ENCODE measurements at places on chromosomes 3 and 15. TPM values are rescaled to one million over a fixed set of nuclear protein-coding genes. Genes with fewer than 3 reads are reported as not detected.

DNA sequence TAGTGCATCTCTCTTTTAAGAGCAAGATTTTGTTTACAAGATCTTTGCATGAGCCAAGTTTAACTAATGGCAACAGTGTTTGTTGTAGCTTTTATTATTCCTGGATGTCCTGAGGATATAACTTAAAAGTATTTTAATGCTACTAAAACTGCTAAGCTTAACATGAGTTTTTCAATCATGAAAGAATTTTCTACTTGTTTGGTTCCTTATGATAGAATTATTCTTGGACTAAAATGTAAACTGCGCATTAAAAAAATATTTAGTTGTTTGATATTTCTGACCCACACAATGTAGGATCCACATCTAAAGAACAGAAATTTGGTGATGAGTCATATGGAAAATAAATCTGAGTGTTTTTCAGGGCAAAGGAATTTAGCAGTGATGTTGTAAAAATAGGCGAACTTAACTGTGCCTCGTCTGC lies 70.8 kb downstream of the RAP2B start:
- DNase-seq, result no peak

The METTL6 gene
- total RNA-seq, result 28.1 TPM

The VIPR1 gene
- 0.54 TPM for total RNA-seq

The ABHD6 gene
- 3.9 TPM for total RNA-seq

DNA sequence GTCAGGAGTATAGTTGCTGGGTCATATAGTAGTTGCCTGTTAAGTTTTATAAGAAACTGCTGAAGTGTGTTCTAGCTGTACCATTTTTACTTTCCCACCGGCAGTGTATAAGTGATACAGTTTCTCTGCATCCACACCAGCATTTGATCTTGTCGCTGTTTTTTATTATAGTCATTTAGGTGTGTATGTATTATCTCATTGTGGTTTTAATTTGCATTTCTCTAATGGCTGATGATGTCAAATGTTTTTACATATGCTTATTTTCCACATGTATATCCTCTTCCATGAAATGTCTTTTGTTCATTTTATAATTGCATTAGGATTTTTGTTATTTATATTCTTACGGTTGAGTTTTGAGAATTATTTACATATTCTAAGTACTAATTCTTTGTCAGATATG lies 254.3 kb downstream of the CLSTN2 start:
- no peak for DNase-seq

The HYKK gene
- 1.2 TPM for total RNA-seq

DNA sequence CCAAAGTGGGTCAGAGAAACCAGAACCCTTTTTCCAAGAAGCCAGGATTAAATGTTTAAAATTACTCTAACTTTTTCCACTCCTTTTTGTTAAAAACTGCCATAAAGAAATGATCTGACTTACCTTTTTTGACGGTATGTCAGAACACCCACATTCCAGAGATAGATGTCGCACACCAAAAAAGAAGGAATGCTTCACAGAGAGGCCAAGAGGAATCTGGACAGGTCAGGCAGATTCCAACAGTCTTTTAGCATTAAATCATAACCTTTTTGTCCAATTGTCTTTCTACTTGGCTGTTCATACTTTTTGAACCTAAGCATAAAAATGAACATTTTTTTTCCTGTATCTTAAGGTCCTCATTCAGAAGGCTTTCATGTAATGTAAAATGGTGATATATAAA lies 846.9 kb downstream of the NSUN3 start:
- no peak for DNase-seq

- DNase-seq, result peak; percentile 56
Measured at GRCh38 chr15:66287461-66288057, 5.8 kb upstream of the DIS3L start.

The RFTN1 gene
- 4.5 TPM for total RNA-seq

- no peak for DNase-seq
Measured at GRCh38 chr3:171169866-171170265, 143.3 kb upstream of the SLC2A2 start.

DNA sequence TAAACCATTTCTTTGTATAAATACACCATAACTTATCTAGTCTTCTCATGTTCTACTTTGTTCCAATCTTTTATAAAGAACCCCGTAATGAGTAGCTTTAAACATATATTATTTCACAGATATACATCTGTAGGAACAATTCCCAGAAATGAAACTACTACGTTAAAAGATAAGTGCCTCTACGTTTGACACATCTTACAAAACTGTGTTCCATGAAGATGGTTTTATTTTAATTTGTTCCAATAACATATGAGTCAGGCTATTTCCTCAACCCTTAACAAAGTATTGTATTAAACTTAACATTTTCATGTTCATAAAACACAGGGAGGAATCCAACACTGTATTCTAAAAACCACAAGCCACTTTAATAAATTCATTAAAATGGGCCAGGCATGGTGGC lies 52.9 kb downstream of the TRPM7 start:
- DNase-seq, result no peak

The CCR1 gene
- not detected for total RNA-seq

DNA sequence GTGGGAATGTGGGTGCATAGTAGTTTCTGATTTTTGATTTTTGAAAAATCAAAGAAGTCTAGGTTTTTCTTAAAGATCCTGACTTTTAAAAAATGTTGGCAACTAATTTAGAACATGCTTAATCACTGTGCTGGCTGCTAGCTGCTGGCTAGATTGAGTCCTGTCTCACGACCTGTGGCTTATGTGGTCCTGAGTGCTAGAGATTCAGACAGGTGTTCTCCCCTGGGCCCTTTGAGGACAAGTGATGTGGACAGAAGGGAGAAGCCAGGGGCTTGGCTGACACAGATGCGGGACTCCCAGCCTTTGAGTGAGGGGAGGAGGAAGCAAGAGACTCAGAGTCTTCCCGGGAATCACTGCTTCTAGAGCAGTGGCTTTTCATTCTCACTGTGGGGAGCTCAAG lies 47.5 kb downstream of the CORO2B start:
- no peak for DNase-seq

The ARIH2 gene
- total RNA-seq, result 152 TPM

DNA sequence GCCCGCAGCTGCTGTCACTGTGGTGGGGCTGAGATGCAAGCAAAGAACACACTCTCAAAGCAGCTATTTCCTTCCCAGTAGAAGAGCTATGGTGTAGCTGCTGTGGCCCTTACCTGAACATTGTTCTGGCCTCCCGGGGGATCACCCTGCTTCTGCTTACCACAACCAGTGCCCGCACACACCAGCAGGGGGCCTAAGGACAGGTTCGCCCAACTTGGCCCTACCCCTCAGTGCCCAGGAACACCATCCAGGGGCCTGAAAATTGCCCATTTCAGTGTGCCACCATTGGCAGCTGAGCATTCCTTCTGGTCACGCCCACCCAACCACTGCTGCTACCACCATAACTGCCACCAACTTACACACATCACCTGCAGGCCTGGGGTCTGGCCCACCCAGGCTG lies 113.0 kb downstream of the TP63 start:
- DNase-seq, result no peak

- DNase-seq, result no peak
Measured at GRCh38 chr15:50328116-50328515, 26.9 kb downstream of the GABPB1 start.

- DNase-seq, result no peak
Measured at GRCh38 chr15:45140557-45141250, 10.9 kb downstream of the DUOX1 start.

GRCh38 chr3:9172851-9173321 lies 76.6 kb downstream of the SRGAP3 start:
- DNase-seq, result peak; percentile 59

The SELENOK gene
- total RNA-seq, result 66.4 TPM

GRCh38 chr3:147799601-147800000 lies 390.4 kb downstream of the ZIC1 start:
- DNase-seq, result no peak

The GP5 gene
- 0.15 TPM for total RNA-seq

DNA sequence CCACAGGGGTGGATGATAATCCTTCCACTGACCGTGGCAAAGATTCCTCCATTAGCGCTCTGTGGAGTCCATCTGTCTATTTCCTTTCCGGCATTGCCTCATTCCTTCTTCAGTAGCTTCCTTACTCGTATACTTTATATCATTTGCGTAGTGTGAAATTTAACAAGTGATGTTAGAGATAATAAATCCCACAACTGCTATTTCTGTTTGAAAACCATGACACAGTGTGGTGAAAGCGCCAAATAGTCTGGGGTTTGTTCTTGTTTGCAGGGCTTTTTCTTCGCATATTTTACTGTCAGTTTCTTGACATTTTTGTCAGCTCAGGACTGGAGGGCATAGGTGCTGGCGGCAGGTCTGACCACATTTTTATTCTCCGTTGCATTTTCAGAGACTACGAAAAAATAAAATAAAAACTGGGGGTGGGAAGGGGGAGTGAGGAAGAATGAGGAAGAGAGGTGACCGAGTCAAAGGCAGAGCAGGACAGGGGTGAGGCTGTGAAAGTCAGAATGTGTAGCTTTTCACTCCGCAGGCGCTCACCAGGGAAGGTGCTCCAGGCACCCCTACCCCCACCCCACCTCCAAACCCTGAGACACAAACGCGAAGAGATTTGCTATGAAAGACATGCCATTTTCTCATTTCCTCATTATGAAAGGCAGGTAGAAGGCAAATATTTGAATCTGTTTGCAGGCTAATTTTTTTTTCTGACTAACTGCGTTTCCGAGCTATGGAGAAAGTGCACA lies 965.0 kb downstream of the MCTP2 start:
- DNase-seq, result peak; percentile 17

DNA sequence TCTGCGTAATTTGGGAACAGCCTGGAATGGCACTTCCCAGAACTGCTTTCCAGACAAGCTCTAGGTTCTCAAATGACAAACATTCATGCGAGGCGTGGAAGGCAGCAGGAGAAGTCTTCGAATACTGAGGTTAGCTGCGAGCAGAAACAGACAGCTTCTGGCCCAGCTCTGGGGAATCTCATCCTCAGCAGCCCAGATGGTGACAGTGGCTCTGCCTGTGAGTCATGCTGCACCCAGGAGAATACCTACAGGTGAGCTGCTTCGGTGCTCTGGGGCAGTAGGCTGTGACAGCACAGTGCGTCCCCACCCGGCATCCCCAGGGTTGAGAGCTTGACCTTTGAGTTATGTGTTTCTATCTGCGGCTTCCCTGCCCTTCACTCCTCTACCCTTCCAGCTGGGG lies 258.6 kb downstream of the KLF13 start:
- no peak for DNase-seq

GRCh38 chr15:43220991-43221403 lies at the start of gene EPB42:
TSS of gene EPB42 (minus strand) at chr15:43221018. CDS start at chr15:43220825, 193 bp downstream.
- no peak for DNase-seq

The NOP10 gene
- 168 TPM for total RNA-seq

- DNase-seq, result no peak
Measured at GRCh38 chr3:37949866-37950265, 40.7 kb upstream of the VILL start.

DNA sequence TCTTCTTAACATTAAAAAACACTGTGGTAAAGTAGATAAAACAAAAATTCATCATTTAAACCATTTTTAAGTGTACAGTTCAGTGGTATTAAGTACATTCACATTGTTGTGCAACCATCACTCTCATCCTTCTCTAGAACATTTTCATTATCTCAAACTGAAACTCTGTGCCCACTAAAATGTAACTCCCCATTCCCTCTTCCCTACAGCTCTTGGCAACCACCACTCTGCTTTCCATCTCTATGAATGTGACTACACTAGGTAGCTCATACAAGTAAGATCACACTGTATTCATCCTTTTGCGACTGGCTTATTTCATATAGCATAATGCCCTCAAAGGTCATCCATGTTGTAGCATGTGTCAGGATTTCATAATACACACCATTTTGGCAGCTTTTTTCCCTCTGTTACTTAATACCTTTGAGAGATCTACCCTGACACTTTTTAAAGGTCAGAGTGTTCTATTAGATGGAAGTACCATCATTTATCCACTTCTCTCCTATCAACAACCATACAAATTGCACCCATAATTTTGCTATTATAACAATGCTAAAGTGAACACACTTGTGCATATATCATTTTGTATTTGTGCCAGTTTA lies 42.9 kb upstream of the FRMD4B start:
- DNase-seq, result no peak

The CD200 gene
- total RNA-seq, result 0.44 TPM

The C2CD4A gene
- total RNA-seq, result not detected

The UBL7 gene
- 56.4 TPM for total RNA-seq

GRCh38 chr15:42315521-42315920 lies 42.3 kb upstream of the TMEM87A start:
- no peak for DNase-seq

- no peak for DNase-seq
Measured at GRCh38 chr3:143309705-143310104, 190.1 kb downstream of the CHST2 start.

DNA sequence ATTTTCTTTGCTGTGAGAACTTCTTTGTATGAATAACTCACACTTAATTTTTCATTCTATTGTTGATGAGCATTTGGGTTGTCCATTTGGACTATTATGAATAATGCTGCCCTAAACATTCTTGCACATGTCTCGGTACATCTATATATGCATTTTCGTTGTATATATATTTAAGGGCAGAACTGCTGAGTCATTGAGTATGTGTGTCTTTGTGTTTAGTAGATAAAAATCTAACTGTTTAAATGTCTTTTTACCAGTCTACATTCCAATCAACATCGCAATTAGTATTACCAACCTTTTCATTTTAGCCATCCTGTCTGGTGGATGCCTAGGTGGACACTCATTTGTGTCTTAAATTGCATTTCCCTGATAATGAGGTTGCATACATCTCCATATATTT lies 144.4 kb downstream of the UACA start:
- DNase-seq, result no peak

The FETUB gene
- total RNA-seq, result 0.47 TPM

The SCAANT1 gene
- not detected for total RNA-seq

DNA sequence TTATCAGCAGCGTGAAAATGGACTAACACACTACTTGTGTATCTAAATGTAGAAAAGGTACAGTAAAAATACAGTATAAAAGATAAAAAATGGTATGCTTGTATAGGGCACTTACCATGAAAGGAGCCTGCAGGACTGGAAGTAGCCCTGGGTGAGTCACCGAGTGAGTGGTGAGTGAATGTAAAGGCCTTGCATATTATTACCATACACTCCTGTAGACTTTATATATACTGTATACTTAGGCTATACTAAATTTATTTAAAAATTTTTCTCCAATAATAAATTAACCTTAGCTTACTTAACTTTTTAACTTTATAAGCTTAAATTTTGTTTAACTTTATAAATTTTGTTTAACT lies 67.2 kb upstream of the TSPAN3 start:
- no peak for DNase-seq

- peak; percentile 73 for DNase-seq
Measured at GRCh38 chr15:78906316-78906620, 33.6 kb downstream of the MORF4L1 start.

GRCh38 chr3:153749070-153749610 lies 372.1 kb upstream of the ARHGEF26 start:
- peak; percentile 47 for DNase-seq

- no peak for DNase-seq
Measured at GRCh38 chr3:2096216-2096615, 2.5 kb upstream of the CNTN4 start.

Data from MCF 10A (cell line).